C1 segment of cervical spinal cord (tissue), 14 donors: ENCODE measurements at places on chromosomes 5 and 9.

DNA sequence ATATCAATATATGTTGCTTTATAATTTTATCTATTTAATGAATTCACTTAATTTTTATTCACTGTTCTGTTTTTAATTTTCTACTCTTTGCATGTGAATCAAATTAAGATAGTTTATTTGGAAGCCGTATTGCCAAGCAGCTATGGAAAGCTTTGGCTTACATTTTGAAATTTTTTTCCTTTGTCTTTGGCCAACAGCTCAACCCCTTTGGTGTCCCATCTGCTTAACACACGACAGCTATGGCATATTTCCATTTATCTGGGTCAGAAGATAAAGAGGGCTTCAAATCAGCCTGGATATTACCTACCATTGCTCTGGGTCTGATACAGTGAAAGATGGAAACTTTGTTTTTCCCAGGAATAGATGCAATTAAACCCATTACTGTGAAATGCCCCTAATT is 201.0 kb downstream of the WDR70 start:
- no peak for DNase-seq

DNA sequence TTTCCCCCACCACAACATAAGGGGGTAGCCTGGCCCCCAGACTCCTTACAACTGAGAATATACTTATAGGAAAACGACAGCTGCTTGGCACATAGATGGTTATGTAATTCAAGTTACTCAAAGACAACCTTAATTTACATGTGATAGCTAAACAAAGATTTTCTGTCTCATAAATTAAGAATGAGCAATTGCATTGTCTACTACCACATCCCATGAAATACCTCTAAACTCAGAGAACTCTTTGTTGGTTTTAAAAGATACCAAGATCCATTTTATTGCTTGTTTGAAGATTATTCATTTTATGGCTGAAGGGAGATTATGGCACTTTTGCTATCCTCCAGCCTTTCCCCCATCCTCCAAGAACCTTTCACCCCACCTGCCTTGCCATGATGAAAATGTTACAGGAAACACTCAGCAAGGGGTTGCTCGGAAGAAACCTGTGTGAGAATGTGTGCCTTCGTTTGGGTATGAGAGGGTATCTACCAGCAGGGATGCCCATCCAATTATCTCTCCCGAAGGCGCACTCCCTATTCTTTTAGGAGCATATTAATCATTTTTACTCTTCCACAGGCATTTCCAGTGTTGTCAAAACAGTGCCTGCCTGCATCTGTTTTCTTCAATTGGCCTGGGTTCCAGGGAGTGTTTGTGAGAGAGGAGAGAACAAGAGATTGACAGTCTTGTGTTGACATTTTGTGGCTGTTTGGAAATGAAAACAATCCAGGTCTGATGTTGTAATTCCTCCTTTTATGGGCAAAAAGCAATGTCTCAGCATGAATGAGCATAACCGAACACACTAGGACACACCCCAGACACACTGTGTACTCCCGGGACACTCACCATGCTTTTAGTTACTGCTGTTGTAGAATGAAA is 208.0 kb upstream of the ANKRD55 start:
- DNase-seq = no peak

DNA sequence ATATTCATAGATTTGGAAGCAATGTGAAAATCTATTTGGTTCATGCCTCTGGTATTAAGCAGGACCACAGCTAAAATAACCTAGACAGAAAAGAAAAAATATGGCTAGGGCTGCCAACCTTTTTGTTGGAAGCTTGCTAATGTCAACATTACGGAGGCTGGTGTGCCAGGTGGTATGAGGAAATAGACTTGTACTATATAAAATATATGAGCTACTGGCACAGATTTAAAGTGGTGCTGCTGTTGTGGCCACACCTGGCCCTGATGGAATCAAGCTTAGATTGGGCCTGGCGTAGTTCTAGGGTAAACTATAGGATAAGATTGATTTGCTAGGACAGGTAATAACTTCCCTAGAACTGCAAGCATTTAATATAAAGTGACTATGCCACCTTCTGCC is 10.6 kb upstream of the PARP8 start:
- no peak for DNase-seq

DNA sequence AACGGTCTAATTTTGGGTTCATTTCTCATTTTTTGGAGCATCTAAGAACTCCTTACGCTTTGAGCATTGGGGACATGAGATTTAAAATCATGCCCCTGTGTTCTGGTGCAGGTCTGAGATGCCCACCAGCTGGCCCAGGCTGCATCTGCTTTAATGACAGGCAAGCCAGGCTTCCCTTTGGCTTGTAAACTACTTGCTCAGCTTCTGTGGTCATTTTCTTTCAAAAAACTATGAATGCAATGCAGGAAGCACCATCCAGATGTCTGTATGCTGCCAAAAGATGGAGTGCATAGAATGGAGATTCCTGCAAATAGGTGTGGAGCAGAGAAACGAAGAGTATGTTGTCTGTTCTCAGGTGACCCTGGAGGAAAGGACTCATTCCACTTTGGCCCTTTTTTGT is 399.9 kb upstream of the ADAMTSL1 start:
- no peak for DNase-seq

DNA sequence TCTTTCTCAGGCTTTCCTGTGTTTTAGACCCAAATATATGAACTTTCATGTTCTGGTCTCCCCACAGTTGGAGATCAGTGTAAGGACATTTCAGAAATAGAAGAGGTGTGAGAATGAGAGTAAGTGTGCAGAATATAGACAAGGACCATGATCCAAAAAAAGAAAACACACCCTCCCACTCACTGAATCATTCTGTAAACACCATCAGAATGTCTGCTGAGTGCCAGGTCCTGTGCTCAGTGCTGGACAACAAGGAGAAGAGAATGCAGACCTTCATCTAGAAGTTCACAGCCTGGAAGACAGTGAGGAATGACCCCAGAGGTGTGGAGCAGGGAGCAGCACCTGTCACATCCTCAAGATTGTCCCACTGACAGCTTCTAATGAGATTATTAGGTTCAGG is 19.1 kb upstream of the SH3RF2 start:
- DNase-seq = no peak

GRCh38 chr9:112334432-112334841 is 1.0 kb upstream of the PTBP3 start:
- DNase-seq = no peak

- DNase-seq = no peak
Observed at GRCh38 chr5:9932770-9933169, 302.6 kb upstream of the TAS2R1 start.

DNA sequence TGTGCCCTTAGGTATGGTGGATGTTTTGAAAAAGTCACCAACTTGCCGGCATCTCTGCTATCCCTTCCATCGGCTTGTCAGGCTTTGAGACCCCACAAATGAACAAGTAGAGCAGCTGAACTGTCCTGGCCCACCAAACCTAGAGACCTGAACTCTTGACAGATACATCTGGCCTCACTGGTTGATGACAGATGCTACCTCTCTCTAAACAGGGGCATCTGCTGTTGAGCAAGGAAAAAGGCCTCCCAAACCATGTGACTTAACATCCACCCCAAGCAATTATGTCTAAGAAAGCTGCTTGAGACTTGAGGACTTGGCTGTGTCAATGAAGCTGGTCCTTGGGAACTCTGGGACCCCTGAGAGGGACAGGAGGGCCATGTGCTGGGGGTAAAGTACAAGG is 2.3 kb downstream of the CCNI2 start:
- DNase-seq = no peak

DNA sequence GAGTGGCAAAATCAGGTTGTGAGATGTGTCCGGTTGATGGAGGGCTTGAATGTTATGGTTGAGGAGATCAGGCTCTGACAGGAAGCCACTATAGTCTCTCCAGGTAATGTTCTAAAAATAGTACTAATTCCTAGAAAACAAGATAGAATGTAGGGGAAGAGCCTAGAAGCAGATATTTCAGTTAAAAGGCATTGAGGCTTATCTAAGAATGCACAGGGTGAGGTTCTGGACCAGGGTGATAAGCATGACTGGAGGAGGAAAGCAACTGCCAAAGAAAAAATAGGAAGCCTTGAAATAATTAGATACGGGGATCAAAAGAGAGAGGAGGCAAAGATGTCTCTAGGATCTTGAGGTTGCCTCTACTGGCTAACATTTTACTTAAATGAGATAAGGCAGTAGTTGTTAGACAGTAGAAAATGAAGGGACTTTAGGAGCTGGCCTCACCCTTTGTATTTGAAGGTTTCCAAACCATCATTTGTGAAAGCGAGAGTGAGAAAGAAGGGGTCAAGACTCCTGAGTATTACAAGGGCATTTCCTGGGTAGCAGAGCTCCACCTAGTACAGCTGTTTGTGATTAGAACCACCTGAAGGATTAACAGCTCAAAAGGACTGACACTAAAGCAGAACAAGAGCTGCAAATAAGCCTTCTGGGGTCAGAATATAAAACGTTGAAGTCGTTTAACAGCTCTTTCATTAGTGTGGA is 15.4 kb upstream of the ARL15 start:
- no peak for DNase-seq
